Activated CD4-positive, alpha-beta T cell treated with anti-CD3 and anti-CD28 coated beads, Interleukin-2, amount 50 U/mL, for 48 hours (primary cell): ENCODE measurements at places on chromosomes 16 and 17.

GRCh38 chr17:38676706-38677504, 2.1 kb upstream of the EPOP start:
- peak; percentile 93 for DNase-seq

GRCh38 chr17:72126575-72127486, 6.0 kb downstream of the SOX9 start:
- no peak for DNase-seq

GRCh38 chr16:66116163-66117002, 250.1 kb upstream of the CDH5 start:
- DNase-seq: no peak

DNA sequence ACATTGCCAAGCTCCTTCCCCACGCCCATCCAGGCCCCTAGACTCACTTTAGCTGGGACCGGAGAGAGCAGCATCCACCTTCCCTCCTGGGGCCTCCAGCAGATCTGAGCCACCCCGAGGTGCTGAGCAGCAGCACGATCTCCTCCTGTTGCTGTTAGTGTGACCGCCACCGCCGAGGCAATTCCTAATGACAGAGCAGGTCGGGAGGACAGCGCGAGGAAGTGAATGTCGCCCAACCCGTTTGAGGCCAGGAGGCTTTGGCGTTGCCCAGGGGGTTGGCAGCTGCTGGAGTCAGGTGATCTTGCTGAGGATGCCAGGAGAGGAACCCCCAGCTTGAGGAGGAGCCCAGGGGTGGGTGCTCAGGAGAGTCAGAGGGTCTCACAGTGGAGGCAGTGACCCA, at the start of gene RNF222:
RNF222 (minus strand) TSS at position 192 of the 400 bp plus-strand sequence. CDS start 4,366 bp downstream, outside the sequence.
- DNase-seq: no peak

GRCh38 chr17:61299517-61300513, 99.8 kb upstream of the TBX2 start:
- DNase-seq: no peak

DNA sequence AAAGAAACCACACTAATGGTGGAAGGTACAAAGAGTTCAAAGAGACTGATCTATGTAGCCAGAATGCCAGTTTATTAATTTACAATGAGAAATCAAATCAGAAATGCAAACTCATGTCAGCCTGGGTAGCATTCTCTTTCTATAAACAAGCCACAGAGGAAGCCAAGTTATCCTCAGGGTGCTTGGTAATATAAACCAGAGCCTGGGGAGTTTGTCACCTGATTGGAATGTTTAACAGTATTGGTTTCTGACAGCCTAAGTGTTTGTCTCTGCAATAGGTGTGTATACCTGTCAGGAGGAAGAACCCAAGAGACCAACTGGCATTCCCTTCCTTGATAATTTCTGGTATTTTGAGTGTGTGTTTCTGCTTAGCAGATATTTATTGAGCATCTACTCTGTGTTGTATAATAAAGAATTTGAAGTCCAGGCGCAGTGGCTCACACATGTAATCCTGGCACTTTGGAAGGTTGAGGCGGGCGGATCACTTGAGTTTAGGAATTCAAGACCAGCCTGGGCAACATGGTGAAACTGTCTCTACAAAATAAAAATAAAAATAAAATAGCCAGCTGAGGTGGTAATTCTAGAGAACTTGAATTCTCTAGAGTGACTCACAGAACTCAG, 3.1 kb upstream of the C17orf58 start:
- DNase-seq: no peak

GRCh38 chr17:55152236-55152635, 112.5 kb upstream of the HLF start:
- DNase-seq: no peak

GRCh38 chr17:350706-351448, 1.7 kb downstream of the RPH3AL start:
- DNase-seq: no peak

GRCh38 chr16:11155284-11155806, 100.7 kb downstream of the SOCS1 start:
- peak; percentile 42 for DNase-seq

- no peak for DNase-seq
Observed at GRCh38 chr17:17498606-17499301, 2.6 kb upstream of the RASD1 start.

GRCh38 chr17:55023626-55024025, 55.1 kb downstream of the STXBP4 start:
- no peak for DNase-seq

DNA sequence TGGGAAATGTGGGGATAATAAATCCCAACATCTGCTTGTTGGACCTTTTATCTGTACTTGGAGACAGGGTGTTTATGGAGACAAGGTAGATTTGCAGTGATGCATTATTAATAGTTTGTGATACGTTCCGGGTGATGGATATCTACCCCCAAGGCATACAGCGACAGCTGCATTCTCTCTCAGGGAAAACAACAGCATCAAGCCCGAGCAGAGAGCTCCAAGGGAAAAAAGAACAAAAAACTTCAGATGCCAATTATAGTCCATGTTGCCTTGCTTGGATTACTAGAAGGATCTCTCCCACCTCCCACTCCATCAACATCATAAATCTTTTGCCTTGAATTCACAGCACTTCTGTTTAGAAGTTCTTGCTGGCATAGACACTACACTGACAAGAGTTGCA, 187.5 kb upstream of the CDH11 start:
- DNase-seq: no peak

- no peak for DNase-seq
Observed at GRCh38 chr16:86294535-86295196, 215.7 kb upstream of the FOXF1 start.

DNA sequence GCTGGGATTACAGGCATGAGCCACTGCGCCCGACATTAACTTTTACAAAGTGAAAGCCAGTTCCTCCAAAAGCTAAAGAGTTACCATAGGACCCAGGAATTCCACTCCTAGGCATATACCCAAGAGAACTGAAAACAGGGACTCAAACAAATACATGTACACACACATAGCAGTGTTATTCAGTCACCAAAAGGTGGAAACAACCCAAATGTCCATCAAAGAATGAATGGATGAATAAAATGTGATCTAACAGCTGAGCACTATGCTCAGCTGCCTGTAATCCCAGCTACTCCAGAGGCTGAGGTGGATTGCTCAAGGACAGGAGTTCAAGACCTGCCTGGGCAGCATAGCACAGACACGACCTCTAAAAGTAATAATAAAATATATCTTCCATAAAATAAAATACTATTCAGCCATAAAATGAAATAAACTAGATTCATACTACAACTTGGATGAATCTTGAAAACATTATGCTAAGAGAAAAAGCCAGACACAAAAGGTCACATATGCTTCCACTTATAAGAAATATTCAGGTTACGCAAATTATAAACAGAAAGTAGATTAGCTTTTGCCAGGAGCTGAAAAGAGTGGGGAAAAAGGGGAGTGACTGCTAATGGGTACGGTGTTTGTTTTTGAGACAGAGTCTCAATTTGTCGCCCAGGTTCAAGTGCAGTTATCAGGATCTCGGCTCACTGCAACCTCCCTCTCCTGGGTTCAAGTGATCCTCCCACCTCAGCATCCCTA, 9.3 kb upstream of the USP7 start:
- DNase-seq: no peak

DNA sequence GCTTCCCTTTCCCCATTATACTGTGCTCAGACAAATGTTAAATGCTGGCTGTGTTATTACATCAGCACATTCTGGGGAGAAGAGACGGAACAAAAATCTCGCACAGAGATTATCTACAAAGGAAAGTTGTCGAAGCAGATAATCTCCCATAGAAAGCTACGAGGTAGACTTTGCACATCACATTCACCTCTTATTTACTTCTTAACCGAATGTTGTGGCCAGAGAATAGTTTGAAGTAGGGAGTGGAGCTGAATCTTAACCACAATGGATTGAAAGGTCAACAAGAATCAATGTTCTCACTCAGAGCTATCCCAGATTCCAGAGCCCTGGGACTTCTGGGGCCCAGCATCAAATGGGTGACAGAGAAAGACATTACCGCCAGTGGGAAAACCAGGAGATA, 28.4 kb upstream of the LONP2 start:
- DNase-seq: no peak

DNA sequence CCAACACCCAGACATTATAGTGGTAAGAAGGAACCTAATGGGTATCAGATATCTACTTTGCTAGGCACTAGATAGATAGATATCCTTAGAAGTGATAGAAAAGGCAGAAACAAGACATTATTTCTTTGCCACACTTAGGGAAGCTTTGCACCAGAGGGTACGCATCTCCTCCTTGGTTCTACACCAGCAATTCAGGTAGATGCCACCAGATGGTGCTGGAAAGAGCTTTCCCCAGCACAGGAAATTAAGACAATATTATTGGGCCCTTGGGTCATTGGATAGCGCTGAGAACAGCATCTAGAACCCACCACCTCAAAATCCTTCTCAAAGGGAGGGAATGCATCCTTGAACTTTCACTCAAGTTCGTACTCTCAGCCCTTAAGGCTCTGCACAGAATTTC, 173.8 kb upstream of the CCL2 start:
- DNase-seq: no peak

GRCh38 chr17:286571-286970, 66.0 kb downstream of the RPH3AL start:
- DNase-seq: no peak

DNA sequence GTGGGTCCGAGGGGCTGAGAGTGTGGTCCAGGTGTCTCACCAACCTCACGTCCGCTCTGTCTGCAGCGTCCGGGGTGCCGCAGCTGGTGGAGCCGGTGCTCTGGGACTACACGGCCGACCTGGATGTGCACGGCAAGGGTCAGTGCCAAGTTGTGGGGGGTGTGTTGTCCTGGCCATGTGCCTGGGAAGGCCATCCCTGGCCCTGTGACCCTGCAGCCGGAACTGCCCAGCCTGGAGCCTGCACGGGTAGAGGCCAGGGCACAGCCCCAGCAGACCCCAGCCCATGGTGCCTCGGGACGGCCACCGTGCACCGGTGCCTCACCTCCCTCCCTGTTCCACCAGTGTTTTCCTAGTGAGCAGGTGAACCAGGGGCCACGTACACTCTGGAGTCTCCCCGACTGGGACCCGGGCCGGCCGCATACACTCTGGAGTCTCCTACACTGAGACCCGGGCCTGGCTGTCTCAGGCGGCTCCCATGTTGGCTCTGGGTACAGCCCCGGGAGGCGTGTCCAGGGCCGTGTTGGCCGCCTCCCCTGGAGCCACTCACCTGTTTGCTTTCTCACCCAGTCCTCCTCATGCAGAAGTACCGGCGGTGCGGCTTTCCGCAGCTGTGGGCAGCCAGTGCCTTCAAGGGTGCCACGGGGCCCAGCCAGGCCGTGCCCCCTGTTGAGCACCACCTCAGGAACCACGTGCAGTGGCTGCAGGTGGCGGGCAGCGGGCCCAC, 13.8 kb downstream of the CYBC1 start:
- DNase-seq: no peak

GRCh38 chr17:8991514-8992285, 26.2 kb upstream of the PIK3R5 start:
- DNase-seq: peak; percentile 76

DNA sequence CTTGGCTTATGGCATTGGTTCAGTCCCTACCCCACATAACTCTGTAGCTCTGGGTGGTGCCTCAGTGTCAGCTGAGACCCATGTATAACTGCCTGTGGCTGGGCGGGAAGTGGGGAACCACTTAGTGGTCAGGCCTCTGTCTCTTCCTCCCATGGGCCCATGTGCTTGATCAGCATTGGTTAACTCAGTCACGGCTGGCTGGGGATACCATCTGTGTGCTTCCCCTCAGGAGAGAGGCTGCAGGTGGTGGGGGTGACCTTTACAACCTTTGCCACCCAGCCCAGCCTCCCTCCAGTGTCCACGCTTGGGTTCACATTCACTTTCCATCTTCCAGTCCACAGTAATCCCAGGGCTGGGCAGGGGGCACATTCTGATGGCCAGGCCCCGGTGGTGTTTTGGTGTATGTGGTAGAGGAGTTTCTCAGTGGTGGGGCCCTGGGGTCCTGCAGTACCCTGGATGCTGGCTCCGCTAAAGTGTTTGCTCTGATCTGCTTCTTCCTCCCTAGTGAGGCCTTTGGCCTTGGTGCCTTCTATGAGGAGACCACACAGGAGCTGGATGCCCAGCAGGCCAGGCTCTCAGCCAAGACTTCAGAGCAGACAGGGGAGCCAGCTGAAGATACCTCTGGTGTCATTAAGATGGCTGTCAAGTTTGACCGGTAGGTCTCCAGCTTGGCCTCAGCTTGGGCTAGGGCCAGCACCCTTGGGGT, 10.2 kb upstream of the NFATC3 start:
- peak; percentile 48 for DNase-seq

- DNase-seq: no peak
Observed at GRCh38 chr16:68425498-68426346, 22.6 kb downstream of the SMPD3 start.

GRCh38 chr16:49596068-49596467, 222.5 kb downstream of the C16orf78 start:
- no peak for DNase-seq

GRCh38 chr17:7403727-7403976, 245 bp downstream of the TMEM256 start:
- DNase-seq: no peak

- no peak for DNase-seq
Observed at GRCh38 chr17:49987681-49988441, 7.2 kb downstream of the DLX3 start.

DNA sequence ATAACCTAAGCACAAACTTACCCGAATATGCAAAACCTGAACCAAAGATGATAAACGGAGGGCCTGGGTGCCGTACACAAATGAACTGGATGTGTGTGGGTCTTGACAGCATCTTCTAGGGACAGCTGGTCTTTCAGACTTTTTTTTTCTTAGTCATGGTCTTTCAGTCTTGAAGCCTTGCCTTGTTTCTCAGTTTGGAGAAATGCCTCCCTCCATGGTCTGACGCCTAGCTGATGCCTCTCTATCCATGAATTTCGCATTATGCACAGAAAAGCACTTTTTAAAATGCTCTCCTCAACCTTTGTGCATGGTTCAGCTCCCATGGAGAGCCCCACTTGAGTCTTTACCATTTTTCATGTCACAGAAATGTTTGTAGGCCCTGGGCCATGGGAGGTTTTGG, 52.8 kb upstream of the LYRM9 start:
- DNase-seq: no peak

DNA sequence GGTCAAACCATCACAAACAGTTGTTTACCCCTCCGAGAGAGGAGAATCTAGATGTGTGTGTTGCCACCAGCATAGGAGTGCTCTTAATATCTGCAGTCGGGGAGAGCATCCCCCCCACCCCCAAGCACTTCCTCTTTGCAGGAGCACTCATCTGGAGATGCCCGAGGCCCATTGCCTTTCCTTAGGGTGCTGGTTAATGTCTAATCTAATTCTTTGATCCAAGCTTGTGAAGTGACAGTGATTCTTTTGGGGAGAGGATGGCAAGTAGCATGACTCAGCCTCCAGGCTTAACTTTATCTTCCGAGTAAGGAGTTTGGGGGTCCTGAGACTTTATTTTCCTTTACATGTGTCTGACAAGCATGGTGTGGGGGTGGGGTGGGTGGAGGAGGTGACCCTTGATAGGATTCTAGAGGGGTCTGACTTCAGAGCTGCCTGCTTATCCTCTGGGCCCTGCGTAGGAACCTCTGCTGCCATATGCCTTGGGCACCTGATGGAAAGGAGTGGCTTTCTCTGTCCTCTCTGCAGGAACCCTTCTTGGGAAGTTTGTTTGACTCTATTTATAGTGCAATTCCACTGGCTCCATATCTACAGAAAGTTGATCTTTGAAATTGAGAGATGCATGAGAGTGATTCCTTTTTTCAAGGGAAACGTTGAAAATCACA, 207.1 kb downstream of the SPECC1 start:
- no peak for DNase-seq
